ENCODE measurements at places on chromosomes 16 and 17.

- DNase-seq = no peak
Observed at GRCh38 chr17:68489919-68490318, 22.3 kb upstream of the PRKAR1A start.

DNA sequence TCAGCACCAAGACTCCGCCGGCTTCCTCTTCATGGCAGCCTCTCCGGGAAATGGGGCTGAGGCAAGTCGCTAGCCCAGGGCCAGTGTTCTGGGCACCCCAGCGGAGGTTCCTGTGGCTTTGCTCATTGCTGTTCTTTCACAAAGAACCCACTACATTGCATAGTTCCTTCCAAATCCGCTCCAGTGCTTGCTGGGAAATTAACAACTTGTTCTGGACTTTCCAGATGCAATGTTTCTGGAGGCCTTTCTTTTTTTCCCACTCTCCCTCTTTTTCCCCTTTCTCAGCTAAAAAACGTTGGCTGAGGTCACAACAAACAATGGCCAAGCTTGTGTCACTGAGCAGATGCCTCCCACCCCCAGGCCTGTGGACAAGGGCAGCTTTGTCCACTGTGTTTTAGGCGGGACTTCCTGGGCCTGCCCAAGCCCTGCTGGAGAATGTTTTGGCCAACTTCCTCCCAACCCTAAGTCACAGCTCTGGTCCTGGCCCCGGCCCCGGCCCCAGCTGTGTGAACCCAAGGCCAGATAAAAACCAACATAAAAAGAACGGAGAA, 131.5 kb upstream of the RCVRN start:
- DNase-seq = no peak

- no peak for DNase-seq
Observed at GRCh38 chr16:68275611-68276191, 11.4 kb downstream of the SLC7A6 start.

DNA sequence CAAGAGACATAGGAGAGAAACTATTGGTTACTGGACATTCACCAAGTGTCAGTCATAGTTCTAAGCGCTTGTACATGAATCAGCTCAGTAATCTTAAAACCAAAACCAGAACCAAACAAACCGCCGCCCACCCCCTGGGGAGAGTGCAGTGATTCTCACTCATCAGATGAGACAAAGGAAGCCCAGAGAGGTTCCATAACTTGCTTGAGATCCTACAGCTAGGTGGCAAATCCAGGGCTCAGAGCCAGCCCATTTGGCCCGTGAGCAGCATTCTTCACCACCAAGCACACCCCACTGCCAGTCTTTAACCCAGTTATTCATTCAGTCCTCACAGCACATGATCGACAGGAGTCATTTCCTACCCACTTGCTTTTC, 37.2 kb upstream of the RGS9 start:
- no peak for DNase-seq

DNA sequence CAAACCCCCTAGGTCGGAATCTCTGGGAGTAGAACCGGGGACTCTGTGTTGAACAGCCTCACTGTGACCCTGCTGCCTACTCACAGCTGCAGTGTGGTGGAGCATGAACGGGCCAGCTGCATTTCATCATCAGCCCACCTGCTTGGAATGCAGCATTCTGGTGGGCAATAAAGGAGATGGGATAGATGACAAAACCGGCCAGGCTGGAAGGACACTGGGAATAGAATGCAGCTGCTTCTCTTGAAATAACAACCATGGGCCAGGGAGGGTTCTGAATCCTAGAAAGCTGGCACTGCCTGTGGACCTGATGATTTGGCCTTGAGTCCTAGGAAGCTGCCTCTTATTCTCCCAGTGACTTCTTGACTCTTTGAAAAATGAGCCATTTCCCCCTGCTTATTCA, 23.5 kb downstream of the CFAP97D1 start:
- no peak for DNase-seq

DNA sequence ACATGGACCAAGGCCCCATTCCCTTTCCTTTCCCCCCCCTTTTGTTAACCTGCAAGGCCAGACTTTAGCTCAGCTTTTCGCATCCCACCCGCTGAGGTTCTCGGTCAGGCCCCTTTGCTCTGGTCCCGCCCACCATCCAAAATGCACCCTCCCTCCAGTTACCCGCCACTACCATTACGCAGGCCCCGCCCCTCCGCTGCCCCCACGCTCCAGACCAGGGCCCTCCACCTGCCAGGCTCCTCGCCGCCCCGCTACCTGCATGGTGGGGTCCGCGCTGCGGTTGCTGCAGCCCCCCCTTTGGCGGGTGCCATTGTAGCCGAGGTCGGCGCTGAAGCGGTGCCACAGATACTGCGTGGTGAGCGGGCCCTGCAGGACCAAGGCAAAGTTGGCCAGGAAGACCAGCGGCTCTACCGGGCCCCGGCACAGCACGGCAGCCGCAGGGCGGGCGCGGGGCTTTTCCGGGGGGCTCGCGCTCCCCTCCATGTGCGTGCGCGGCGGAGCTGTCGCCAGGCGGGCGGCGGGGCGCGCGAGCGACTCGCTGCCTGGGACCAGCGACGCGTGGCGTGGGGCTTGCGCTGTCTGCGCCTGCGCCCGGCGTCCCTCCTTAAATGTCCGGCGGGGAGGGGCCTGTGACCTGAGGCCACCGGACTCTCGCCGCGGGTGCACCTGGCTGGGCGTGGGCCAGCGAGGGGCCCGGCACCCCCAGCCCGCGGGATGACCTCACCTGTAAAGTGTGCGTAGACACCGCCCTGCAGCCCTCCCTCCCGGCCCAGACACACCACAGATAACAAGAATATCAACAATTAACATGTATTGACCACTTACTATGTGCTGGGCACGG, at the start of gene SLC46A1:
Gene SLC46A1 (minus strand): TSS at position 581 of the 841 bp plus-strand sequence. CDS start 98 bp downstream, at position 483.
- DNase-seq = no peak

DNA sequence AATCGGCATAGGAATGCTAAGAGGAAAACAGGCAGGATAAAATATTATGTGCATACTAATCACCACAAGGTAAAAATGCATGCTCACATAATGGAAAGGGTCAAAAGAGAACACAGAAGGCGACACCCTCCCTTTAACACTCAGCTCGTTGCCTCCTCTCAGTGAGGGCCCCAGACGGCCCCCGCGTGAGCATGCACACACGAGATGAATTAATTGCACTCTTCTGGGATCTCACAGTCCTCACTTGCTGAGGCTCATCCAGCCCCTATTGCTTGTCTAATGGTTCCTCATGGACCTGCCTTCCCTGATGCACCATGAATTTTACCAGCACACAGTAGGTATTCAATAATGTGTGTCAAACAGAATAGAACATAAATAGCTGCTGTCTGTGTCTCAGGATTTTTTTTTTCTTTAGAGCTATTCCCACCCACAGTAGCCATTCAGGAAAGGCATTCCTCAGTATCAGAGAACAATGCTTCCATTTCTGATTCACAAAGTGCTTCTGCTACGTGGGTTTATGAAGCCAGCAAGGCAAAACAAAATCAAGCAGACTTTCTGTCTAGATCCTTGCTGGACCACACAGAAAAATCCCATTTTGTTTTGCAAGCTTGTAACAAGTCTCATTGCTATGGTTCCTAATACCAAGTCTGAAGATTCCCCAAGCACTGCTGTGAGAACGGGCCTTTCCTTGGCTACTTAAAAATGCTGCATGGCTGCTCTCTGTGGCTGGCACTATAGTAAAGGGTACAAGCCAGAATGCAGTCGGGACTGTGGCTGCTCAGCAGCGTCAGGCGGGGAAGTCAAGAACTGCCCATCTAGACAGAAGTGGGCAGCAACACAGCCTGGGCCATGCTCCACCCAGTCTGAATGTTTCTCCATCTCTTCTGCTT, 43.6 kb downstream of the TOM1L2 start:
- DNase-seq = no peak
